ENCODE measurements at places on chromosomes 2 and 18. TPM values are rescaled to one million over a fixed set of nuclear protein-coding genes. Genes with fewer than 3 reads are reported as not detected.

IL36B gene
- not detected for total RNA-seq

C2orf80 gene
- not detected for total RNA-seq

RAX gene
- total RNA-seq, result not detected

REG1B gene
- not detected for total RNA-seq

CCDC68 gene
- total RNA-seq, result 0.10 TPM

ALPI gene
- not detected for total RNA-seq

ASB18 gene
- total RNA-seq, result not detected

PLGLB1 gene
- 0.33 TPM for total RNA-seq

GPR45 gene
- not detected for total RNA-seq

SPC25 gene
- total RNA-seq, result 13.9 TPM

TEKT4 gene
- not detected for total RNA-seq

ANKRD30B gene
- total RNA-seq, result not detected

CTAGE1 gene
- not detected for total RNA-seq

RASGRP3 gene
- not detected for total RNA-seq

CSRNP3 gene
- 4.3 TPM for total RNA-seq

RALBP1 gene
- total RNA-seq, result 74.5 TPM
